ENCODE measurements at places on chromosomes 12 and 14.

GRCh38 chr14:105532735-105533141, 6.4 kb downstream of the TMEM121 start:
- DNase-seq: no peak

DNA sequence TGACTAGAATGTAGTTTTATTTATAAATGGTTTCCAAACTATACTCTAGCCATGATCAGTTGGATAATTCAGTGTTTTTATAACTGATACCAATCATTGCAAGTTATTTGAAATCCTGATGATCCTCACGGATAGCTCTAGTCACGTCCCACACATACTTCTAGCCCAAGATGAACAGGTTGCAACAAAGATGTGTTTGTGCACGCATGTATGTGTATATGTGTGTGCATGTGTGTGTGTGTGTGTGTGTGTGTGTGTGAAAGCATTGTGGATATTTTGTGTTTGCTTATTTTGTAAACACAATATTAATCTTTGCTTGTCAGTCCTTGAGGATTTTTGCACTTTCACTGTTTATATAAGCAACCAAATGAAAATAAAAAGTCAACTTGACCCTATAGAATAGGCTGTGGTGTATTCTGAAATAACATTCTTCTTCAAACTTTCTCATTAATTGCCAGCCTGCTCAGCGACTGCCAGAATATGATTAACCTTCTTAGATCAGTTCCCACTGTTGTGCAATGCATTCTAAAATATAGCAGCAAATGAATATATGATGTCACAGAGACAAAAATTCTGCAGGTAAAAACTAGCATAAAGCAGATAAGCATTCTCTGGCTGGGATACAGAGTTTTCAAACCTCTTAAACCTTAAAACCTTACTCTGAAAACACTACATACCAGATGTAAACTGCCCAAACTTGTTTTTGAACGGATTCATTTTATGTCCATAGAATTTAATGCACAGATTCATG, 48.8 kb upstream of the HIF1A start:
- no peak for DNase-seq

DNA sequence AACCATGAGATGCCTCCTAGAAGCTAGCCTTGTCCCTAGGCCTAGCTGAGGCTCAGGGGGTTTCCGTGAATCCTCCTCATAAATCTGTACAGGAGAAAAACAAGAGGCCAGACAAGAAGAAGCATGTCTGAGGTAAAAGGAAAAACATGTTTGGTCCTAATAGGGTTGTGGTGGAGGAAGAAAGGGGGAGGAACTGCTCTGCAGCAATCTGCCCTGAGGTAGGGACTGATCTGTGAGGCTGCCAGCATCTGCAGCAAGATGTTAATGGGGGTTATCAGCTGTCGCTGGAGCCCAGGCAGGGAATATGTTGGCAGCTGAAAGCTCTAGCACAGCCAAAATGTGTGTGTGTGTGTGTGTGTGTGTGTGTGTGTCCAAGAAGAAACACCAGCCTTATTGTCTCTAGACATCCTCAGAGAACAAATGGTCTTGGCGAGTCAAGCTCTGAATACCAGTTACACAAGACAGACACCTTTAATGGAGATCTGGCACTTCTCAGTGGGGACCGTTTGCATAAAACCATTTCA, 218.5 kb downstream of the NUAK1 start:
- DNase-seq: no peak

DNA sequence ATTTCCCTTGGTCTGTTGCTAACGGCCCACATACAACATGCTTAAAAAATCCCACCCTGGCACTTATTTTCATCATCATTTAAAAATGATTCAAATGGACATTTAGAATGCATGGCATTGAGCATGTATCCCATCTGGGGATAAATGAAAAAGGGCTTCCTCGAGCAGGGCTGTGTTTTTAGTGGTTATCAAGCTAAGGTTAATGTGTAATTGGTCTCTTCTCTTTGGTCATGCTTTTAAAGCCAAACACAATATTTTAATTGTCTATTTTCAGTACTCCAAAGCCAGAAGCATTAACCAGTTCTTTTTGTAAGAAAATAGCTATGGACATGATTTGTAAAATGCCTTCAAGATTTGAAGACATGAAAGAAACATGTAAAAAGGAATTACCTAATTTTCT, 1.9 kb upstream of the TRHDE start:
- no peak for DNase-seq

DNA sequence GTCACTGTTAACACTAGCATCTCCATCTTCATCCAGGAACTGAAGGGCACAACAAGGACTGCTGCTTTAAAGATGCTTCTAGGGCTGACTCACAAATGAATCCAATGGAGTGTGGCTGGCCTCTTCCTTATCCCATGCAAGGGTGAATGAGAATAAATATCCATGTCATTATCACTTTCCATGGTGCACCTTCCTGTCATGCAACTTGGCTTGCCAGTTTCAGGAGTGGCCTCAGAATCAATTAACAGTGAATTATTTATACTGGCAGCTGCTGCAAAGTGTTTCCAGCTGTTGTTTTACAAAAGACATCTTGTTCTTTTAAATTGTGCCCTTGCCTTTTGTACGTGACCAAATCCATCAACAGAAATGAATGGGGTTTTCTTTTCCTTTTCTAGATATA, 499.3 kb upstream of the TMEM132C start:
- no peak for DNase-seq

- DNase-seq: no peak
Measured at GRCh38 chr14:101246894-101247841, 314.1 kb upstream of the DIO3 start.

DNA sequence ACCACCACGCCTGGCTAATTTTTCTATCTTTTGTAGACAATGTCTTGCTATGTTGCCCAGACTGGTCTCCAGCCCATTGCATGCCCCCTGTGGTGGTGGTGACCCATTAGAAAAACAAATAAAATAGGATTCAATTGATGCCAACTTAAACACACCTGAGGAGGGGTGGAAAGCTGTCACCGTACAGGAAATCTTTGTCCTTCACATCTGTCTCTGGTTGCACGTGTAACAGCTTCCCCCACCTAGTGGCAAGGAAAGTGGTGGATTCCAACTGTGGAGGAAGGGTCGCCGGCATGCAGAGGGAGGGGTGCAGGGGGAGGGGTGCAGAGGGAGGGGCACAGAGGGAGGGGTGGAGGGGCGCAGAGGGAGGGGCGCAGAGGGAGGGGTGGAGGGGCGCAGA, 26.1 kb upstream of the GPR68 start:
- DNase-seq: no peak

DNA sequence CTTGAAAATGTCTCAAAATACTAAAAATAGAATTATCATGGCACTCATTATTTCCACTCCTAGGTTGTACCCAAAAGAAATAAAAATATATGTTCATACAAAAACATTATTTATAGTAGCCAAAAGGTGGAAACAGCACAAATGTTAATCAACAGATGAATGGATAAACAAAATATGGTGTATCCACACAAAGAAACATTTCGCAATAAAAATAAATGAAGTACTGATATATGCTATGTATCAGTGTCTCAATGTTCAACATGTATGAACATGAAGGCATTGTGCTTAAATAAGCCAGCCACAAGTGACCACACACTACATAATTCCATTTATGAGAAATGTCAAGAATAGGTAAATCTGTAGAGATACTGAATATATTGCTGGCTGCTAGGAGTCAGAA, 40.9 kb downstream of the FOXG1 start:
- no peak for DNase-seq

DNA sequence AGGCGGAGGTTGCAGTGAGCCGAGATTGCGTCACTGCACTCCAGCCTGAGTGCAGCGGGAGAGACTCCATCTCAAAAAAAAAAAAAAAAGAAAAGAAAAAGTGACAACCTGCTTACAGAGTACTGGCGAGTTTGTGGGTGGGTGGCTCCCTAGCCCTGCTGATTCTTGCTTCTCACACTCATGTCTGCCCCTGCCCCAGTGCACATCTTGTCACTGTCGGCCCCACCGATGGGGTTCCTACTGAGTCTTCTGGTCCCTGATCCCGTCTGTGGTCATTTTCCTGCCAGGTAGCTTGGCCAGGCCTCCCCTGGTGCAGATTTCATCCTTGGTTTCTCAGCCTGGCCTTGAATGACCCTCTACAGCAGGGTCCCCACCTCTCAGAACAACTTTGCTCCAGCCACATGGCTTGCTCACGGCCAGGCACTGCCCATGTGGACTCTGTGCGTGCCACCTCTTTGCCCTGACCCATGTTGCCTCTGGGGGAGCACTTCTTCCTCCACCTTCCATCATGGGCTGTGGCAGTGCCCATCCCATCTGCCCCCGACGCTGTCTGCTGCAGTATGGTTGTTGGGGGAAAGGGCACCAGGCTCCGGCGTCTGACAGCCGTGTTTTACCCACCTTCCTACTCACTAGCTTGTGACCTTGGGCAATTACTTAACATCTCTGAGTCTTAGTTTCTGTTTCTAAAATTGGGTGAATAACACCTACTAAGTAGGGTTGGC, 2.1 kb upstream of the PTPN6 start:
- DNase-seq: no peak

- DNase-seq: no peak
Measured at GRCh38 chr12:1262011-1262410, 271.0 kb downstream of the ERC1 start.

GRCh38 chr12:54337280-54337842, 12.4 kb downstream of the COPZ1 start:
- DNase-seq: no peak

DNA sequence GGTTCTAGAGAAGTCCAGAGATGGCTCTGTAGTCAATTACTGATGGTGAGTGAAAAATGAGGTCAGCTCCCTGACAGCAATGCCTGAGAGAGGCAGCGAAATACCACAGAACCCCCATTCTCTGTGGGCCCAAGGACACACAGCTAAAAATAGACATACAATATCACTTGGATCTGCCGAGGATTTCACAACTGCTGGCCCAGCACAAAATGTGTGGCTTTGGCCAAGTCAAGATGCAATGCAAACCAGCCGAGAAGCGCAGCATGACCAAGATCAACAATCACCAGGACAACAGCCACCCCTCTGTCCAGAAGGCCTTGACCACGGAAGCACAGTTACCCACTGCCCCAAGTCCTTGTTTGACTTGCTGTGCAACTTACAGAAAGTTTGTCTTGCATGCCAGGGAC, 52.2 kb downstream of the CKAP4 start:
- no peak for DNase-seq

- DNase-seq: no peak
Measured at GRCh38 chr12:5276327-5276880, 155.5 kb upstream of the NTF3 start.

DNA sequence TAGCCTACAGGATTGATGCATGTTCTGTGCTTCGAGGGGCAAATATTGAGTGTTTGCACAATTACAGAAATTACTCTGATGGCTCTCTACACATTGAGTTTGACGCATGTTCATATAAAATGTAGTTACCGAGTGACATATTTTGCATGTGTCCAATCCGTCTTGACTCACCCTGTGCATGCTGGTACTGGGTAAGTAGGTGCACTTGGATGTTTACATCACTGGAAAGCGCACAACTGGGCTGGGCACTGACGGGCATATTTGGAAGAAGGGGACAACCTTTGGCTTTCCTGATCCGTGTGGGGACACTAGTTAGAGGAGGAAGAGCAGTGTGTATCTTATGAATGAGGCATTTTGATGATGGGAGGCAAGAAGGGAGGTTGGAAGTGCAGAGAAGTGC, 4.9 kb upstream of the KRT6A start:
- DNase-seq: no peak

DNA sequence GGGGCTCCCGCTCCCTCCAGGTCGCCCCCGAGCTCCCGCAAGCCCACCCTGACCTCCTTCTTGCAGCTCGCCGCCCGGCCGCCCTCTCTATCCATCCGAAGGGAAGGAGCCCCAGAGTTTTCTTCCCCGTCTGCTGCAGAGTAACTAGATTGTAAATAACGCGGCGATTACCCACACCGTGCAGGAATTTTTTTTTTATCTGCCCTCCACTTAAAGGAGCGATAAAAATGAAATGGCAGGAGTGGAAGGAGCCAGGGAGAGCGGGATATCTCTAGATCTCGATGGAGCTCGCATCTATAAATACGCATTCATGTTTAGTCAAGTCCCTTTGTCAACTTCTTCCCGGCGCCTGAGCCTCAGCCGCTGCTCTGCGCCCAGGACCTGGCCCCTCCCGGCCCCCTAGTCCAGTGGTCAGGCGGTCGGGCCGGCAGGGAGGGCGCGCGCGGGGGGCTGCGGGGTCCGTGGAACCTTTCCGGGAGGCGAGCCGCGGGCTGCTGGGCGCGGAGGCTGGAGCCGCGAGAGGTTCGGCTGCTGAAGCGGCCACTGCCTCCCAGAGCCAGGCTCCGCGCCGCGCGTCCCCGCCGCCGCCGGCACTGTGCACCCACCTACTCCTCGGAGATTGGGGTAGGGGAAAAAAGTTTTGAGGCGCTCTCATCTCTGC, 386.0 kb downstream of the BCAT1 start:
- DNase-seq: no peak

DNA sequence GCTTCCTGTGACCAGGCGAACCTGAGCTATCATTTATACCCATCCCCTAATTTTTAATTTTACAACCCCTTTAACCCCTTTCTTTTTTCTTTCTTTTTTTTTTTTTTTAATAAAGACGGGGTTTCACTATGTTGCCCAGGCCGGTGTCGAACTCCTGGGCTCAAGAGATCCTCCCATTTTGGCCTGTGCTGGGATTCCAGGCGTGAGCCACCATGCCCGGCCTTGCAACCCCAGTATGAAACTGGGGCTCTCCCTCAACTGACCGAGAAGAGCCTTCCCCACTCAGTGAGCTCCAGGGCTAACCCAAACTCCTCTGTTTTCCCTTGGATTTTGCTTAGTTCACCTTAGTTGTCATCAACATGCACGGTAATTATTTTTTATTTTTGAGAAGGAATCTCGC, 992 bp downstream of the CPSF2 start:
- DNase-seq: no peak

- no peak for DNase-seq
Measured at GRCh38 chr12:4615667-4616066, 33.2 kb downstream of the AKAP3 start.

DNA sequence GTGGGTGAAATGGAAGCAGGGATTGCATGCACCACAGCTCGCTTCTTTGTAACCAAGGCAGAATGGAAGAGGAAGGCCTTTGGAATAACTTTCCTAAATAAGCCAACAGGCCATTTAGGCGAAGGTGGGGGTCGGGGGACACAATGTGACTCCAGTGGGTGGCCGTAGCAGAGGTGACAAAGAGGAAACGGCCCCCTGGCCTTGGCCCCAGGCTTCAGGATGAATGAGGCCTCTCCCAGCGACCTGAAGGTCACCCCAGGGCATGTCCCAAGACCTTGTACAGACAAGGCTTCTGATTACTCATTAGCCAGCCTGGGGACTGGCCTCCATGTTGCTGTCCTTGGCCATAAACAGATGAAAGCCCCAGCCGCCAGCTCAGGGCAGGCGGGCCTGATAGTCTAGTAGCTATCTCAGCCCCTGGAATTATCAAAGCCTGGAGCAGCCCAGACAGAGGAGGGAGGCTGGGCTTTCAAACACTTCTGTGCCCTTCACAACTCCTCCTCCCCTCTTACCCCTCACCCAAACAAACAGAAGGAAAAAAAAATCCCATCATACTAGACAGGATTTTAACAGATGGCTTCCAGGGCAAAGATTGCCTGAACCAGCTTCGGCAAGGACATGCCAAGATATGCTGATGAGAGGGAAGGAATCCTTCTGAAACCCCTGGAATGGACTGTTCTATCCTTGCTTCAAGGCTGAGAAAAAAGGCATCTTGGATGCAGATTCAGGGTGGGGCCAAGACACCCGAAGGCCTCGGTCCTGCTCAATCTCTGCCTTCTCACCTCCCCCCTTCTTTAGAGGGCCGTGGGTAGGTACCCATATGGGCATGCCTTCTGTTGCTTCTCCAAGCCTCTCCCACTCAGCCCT, 142.3 kb upstream of the PARP11 start:
- no peak for DNase-seq

- DNase-seq: no peak
Measured at GRCh38 chr14:62614122-62614521, 431.1 kb downstream of the KCNH5 start.
